ENCODE measurements at places on chromosomes 2 and 18. TPM values are rescaled to one million over a fixed set of nuclear protein-coding genes. Genes with fewer than 3 reads are reported as not detected.

RMC1 gene
- total RNA-seq: 57.7 TPM

DNA sequence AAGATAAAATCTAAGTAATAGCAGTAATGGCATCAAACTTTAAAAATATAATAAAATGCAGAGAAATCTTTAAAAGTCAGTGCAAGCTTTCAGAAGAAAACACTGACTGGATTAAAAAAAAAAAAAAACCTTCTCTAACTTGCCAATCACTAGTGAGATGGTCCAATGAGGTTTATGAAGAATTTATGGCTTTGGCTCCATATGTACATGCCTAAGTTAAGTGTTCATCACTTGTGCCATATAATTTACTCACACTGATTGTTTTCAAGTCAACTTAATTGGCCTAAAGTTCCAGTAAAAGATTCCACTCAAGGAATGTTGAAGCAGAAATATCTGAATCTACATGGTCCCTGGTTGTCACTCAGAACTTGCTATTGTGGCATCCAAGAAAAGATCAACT is 40.7 kb upstream of the RAB27B start:
- H3K4me3 ChIP-seq: no peak overlapping the region
- H3K27me3 ChIP-seq: no peaks in the 10 kb centered on the region
- H3K36me3 ChIP-seq: no peaks in the 10 kb centered on the region

DNA sequence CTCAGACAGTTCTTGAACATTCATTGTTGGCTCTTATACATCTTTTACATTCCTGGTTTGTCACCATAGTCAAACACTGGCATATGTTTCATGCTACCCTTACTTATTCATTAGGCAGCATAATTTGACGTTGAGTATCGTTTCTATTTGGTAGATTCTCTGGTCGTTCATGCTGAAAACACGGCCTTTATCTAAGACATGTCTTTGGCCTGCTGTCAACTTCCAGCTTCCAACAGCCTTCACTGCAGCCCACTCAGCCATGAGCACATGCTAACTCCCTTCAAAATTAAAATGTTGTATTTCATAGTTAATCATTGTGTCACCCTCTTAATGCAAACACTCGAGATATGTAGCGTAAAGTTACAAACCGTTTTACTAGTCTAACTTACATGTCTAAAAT is 493.0 kb upstream of the NRP2 start:
- no peak overlapping the region for H3K4me3 ChIP-seq
- no peak overlapping the region for H3K27ac ChIP-seq
- H3K36me3 ChIP-seq: no peaks in the 10 kb centered on the region
- H3K27me3 ChIP-seq: no peaks in the 10 kb centered on the region
- no peaks in the 10 kb centered on the region for H3K4me1 ChIP-seq

DNA sequence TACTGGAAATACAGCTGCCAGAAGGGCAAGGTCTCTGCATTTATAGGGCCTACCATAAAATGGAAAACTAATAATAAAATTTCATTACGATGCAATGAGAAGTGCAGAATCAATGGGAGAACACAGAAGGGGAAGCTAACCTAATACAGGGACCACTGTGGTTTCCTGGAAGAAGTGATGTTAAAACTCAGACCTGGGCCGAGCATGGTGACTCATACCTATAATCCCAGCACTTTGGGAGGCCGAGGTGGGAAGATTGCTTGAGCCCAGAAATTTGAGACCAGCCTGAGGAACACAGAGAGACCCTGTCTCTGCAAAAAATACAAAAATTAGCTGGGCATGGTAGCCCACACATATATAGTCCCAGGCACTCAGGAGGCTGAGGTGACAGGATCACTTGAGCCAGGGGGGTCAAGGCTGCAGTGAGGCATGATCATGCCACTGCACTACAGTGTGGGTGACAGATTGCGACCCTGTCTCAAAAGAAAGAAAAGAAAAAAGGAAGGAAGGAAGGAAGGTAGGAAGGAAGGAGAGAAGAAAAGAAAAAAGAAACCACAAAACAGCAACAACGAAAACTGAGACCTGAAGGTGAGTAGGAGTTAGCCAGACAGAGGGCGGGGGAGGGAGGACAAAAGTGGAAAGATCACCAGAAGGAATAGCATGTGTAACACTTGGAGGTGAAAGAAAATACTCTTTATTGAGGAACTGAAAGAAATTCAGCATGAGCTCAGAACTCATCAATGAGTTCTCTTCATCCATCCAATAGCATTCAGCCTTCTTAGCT is 58.3 kb upstream of the DTNA start:
- no peak for DNase-seq
- H3K36me3 ChIP-seq: no peaks in the 10 kb centered on the region

DNA sequence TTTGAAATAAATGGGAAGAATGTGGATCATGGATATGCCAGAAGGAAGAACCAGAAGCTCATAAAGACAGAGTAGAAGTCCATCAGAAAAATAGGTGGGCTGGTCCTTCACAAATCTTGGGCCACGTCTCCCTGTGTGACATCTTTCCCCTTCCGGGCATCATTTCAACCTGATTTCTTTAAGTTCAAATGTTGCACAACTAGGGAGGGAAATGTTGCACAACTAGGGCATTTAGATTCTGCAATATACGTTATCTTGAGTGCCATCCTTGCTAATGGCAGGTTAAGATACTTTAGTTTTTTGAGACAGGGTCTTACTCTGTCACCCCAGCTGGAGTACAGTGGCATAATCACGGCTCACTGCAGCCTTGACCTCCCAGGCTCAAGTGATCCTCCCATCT is 129.6 kb downstream of the CERS6 start:
- no peaks in the 10 kb centered on the region for H3K36me3 ChIP-seq
- no peak overlapping the region for H3K27ac ChIP-seq
- no peaks in the 10 kb centered on the region for H3K27me3 ChIP-seq
- H3K4me1 ChIP-seq: no peaks in the 10 kb centered on the region

- no peaks in the 10 kb centered on the region for H3K4me1 ChIP-seq
- no peak overlapping the region for H3K27ac ChIP-seq
- H3K27me3 ChIP-seq: no peaks in the 10 kb centered on the region
These were observed 3.5 kb upstream of the RHOB start for GRCh38 chr2:20443276-20443920.

DNA sequence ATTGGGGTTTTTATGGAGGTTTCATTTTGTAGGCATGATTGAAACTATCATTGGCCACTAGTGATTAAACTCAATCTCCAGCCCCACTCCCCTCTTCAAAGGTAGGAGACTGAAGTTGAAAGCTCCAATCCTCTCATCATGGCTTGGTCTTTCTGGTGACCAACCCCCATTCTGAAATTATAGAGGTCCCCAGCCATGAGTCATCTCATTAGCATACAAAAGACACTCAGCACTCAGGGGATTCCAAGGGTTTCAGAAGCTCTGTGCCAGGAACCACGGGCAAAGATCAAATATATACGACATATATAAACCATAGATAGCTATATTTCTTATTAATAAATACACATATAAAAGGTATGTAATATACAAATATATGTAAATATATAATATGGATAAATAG is 256.0 kb upstream of the POU3F3 start:
- DNase-seq: no peak
- no peaks in the 10 kb centered on the region for H3K4me1 ChIP-seq
- no peak overlapping the region for H3K27ac ChIP-seq
- no peak overlapping the region for H3K4me3 ChIP-seq
- no peaks in the 10 kb centered on the region for H3K36me3 ChIP-seq
- no peaks in the 10 kb centered on the region for H3K27me3 ChIP-seq

DNA sequence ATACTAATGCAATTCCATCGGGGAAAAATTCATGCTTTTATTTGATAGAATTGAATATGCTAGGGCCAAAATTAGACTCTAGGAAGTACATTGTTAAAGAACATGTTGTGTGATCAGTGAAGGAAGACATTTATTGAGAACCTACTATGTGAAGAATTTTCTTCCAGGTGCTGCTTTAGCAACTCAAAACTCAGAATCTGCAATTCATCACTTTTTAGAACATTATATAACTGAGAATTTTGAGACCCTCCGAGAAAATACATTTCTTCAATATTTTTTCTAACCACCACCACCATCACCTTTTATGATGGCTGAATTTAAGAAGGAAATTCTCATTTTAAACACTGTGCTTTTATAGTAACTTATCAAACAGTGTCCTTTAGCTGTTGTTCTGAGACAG is 315.2 kb downstream of the FIGN start:
- H3K36me3 ChIP-seq: no peaks in the 10 kb centered on the region
- no peak overlapping the region for H3K4me3 ChIP-seq
- DNase-seq: no peak
- H3K27me3 ChIP-seq: no peaks in the 10 kb centered on the region
- no peak overlapping the region for H3K27ac ChIP-seq

GRCh38 chr2:186129767-186130581 is 356.1 kb upstream of the ZC3H15 start:
- no peaks in the 10 kb centered on the region for H3K27me3 ChIP-seq
- H3K4me3 ChIP-seq: no peak overlapping the region
- no peak overlapping the region for H3K27ac ChIP-seq
- no peaks in the 10 kb centered on the region for H3K36me3 ChIP-seq
- no peak for DNase-seq
- H3K4me1 ChIP-seq: no peaks in the 10 kb centered on the region

GRCh38 chr18:63505566-63506335 is 29.0 kb downstream of the SERPINB5 start:
- no peak overlapping the region for H3K4me3 ChIP-seq
- H3K27ac ChIP-seq: no peak overlapping the region
- H3K36me3 ChIP-seq: no peaks in the 10 kb centered on the region
- DNase-seq: peak; percentile 88

Measured in Karpas-422 (cell line).